ENCODE measurements at places on chromosomes 2 and 18. TPM values are rescaled to one million over a fixed set of nuclear protein-coding genes. Genes with fewer than 3 reads are reported as not detected.

GRCh38 chr2:205965707-205966106, 120.3 kb downstream of the INO80D start:
- no peak overlapping the region for H3K4me3 ChIP-seq
- no peak for DNase-seq
- H3K4me1 ChIP-seq: no peaks in the 10 kb centered on the region
- peaks cover 4% of the 10 kb centered on the region for H3K27me3 ChIP-seq

GRCh38 chr2:101082998-101083397, 68.2 kb downstream of the TBC1D8 start:
- no peaks in the 10 kb centered on the region for H3K27me3 ChIP-seq
- H3K4me1 ChIP-seq: peaks cover 13% of the 10 kb centered on the region
- no peak overlapping the region for H3K27ac ChIP-seq
- peaks cover 19% of the 10 kb centered on the region for H3K36me3 ChIP-seq
- DNase-seq: no peak

DNA sequence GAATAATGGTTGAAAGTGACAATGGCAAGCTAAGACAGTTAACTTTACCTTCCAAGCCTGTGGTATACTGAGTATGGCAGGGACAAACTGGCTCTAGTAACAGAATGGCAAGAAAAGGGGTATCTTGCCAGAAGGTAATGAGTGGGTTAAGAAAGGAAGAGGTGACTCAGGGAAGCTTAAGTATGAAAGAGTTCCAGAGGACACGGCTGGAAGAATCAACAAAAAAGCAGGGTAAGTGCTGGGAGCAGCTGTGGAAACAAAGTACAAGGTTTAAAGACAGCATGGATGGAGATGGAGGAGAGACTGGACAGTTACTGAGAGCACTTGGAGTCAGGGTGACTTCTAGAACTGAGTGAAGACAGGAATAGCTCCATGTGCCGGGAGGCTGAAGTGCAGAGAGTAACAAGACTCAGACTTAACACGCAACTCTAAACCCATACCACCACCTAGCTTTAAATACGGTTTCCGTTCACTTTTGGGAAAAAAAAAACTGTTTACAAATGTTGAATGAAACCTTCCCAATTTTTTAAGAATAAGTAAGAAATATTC, 69.0 kb downstream of the REV1 start:
- peaks cover 27% of the 10 kb centered on the region for H3K36me3 ChIP-seq
- no peaks in the 10 kb centered on the region for H3K27me3 ChIP-seq
- DNase-seq: no peak

DNA sequence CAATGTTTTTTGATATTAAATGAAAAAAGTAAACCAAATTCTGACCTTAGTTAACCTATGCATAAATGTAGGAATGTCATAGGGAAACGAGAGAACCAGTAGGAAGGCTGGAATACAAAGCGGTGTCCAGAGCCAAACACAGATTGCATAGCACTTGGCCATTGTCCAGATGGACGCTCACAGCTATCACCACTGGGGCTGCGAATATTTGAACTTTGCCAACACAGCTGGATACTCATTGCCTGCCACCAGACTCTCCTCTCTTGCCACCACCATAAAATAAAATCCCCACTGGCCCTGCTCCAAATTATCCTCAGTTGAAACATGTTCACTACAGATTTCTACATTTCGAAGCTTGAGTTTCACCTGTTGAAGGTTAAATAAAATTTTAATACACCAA, 159.3 kb upstream of the GULP1 start:
- H3K27me3 ChIP-seq: no peaks in the 10 kb centered on the region
- no peak for DNase-seq
- no peak overlapping the region for H3K27ac ChIP-seq
- H3K36me3 ChIP-seq: no peaks in the 10 kb centered on the region

DNA sequence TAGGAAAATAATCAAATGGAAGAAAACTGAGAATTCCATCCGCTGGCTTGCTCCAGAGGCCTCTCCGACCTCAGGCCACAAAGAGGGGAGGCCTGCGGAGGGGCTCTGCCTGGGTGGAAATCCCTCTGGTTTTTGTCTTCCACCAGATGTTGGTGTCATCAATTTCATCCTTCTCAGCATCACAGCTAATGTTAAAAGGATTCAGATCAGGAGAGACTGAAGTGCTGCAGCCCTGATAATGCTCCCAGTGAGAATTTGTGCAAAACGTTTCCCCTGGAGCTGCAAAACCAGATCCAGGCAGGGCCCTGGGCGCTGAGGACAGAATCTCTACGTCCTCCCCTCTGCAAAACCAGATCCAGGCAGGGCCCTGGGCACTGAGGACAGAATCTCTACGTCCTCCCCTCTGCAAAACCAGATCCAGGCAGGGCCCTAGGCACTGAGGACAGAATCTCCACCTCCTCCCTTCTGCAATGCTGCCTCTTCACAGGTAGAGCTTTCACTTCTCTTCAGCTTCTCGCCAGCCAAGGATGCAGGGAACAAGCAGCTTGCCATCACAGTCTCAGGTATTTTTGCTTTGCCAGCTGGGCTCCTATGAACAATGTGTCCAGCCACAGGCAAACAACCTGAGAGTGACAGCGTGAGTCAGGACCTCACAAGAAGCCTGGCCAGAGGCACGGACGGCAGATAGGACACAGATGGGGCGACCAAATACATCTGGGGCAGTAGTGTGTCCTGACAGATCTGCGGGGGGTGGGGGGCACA, 81.2 kb downstream of the TMEM18 start:
- DNase-seq: no peak
- H3K36me3 ChIP-seq: no peaks in the 10 kb centered on the region
- no peaks in the 10 kb centered on the region for H3K27me3 ChIP-seq

DNA sequence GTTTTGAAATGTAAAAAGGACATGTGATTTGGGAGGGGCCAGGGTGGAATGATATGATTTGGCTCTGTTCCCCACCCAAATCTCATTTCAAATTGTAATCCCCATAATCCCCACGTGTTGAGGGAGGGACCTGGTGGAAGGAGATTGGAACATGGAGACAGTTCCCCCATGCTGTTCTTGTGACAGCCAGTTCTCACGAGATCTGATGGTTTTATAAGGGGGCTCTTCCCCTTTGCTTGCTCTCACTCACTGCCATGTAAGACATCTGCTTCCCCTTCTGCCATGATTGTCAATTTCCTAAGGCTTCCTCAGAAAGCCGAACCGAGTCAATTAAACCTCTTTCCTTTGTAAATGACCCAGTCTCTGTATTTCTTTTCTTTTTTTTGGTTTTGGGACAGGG, 39.2 kb downstream of the FECH start:
- H3K4me1 ChIP-seq: peaks cover 11% of the 10 kb centered on the region
- H3K27me3 ChIP-seq: peaks cover 4% of the 10 kb centered on the region
- no peak for DNase-seq
- no peak overlapping the region for H3K27ac ChIP-seq
- H3K4me3 ChIP-seq: no peak overlapping the region

GRCh38 chr18:79725486-79725885, 45.9 kb downstream of the CTDP1 start:
- no peak overlapping the region for H3K4me3 ChIP-seq
- no peaks in the 10 kb centered on the region for H3K27me3 ChIP-seq
- DNase-seq: no peak
- peaks cover 42% of the 10 kb centered on the region for H3K36me3 ChIP-seq
- H3K4me1 ChIP-seq: no peaks in the 10 kb centered on the region

DNA sequence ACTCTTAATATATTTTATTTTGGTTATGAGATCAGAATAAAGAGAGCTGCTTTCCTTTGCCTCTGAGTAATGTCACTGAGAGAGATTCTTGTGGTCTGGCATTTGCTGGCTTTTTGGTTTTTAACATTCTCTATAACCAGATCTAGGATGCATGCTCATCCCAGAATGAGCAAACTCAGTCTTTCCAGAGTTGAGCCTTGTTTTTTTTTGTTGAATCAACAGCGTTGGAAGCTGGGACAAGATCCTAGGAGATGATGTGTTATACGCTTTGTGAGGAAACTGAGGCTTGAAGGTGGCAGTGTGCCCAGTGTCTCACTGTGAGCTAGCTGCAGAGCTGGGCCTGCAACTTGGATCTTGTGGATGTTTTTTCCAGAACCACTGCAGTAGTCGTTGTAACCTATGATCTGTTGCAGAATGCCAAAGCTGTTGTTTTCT, 19.5 kb downstream of the MYO1B start:
- no peak for DNase-seq
- peaks cover 5% of the 10 kb centered on the region for H3K36me3 ChIP-seq
- peaks cover 35% of the 10 kb centered on the region for H3K4me1 ChIP-seq
- H3K27ac ChIP-seq: no peak overlapping the region
- H3K27me3 ChIP-seq: no peaks in the 10 kb centered on the region
- H3K4me3 ChIP-seq: no peak overlapping the region

DNA sequence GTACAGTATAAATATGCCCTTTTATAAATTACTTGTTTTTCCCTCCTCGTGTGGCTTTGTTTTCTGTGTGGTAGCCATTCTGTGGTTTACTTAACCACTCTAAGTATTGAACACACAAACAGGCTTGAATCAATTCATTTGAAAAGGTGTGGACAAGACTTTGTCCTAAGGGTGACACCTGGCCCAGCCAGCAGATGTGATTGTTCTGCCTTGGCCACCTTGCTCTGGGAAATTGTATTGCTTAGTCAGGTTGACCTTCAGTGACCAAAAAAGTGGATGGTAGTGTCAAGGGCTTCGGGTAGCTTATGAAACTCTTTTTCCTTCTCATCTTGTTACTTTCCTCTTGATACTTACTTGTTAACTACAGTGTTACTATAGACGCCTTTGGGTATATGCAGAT, 61.9 kb downstream of the DGKD start:
- H3K36me3 ChIP-seq: peaks cover 21% of the 10 kb centered on the region
- no peak for DNase-seq
- H3K27ac ChIP-seq: no peak overlapping the region
- no peaks in the 10 kb centered on the region for H3K27me3 ChIP-seq
- peaks cover 22% of the 10 kb centered on the region for H3K4me1 ChIP-seq
- H3K4me3 ChIP-seq: no peak overlapping the region

Gene C2orf42
- 15.5 TPM for total RNA-seq

Gene STK17B
- total RNA-seq: 20.0 TPM

Gene SPAST
- total RNA-seq: 22.1 TPM

Gene HNRNPLL
- 72.3 TPM for total RNA-seq

Gene IL36RN
- total RNA-seq: 12.0 TPM

Gene ZSWIM2
- not detected for total RNA-seq

Gene CFAP65
- 2.1 TPM for total RNA-seq

Gene GATA6
- total RNA-seq: 39.8 TPM

Gene LHCGR
- 0.92 TPM for total RNA-seq

Gene ITPRIPL1
- total RNA-seq: 3.5 TPM
